NCI-H1105 (cell line): ENCODE measurements at places on chromosomes 2 and 18.
A peak's percentile ranks its signal among the peaks of the same experiment; 100 is the strongest.

DNA sequence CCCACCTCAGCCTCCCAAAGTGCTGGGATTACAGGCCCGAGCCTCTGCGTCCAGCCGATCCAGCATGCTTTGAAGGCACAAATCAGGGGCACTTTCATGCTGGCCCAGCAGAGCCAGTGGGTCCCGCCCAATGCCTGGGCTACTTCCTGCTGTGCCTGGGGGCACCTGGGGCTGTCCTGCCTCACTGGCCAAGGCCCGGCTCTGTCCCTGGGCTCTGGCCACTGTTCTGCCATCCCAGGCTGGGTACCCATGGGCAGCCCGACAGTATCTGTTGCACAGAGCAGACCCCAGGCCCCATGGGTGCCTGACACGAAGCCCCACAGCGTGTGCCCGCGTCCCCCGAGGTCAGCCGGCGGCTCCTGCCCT is 6.8 kb upstream of the GAL3ST2 start:
- DNase-seq: no peak

- no peak for DNase-seq
Observed at GRCh38 chr2:96256611-96257113, 9.1 kb downstream of the TMEM127 start.

DNA sequence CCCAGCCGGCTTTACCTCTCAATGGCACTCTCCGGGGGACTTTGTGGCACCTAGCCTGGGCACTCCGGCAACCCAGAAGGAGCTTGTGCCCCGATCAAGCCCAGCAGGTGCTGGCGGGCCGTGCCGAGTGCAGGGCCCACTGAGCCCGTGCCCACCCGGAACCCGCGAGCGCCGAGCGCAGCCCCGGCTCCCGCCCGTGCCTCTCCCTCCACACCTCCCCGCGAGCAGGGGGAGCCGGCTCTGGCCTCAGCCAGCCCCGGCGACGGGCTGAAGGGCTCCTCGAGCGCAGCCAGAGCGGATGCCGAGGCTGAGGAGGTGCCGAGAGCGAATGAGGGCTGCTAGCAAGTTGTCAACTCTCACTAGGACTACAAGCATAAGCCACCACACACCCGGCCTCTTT is 136.9 kb downstream of the COMMD1 start:
- DNase-seq: no peak

- DNase-seq: no peak
Observed at GRCh38 chr2:17263570-17263968, 254.7 kb downstream of the RAD51AP2 start.

DNA sequence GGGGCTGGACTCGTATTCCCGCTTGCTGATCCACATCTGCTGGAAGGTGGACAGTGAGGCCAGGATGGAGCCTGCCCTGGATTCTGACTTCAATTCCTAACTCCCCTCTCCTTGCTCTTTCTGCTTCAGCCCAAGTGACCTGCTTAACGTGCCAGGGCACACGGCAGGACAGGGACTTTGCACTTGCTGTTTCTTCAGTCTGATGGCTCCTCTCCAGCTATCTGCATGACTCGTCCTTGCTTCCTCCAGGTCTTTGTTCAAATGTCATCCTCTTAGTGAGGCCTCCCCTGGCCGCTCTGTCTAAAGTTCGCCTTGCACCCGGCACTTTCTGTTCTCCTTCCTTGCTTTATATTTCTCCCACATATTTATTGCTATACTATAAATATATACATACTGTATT is 357.6 kb downstream of the MTX2 start:
- no peak for DNase-seq

DNA sequence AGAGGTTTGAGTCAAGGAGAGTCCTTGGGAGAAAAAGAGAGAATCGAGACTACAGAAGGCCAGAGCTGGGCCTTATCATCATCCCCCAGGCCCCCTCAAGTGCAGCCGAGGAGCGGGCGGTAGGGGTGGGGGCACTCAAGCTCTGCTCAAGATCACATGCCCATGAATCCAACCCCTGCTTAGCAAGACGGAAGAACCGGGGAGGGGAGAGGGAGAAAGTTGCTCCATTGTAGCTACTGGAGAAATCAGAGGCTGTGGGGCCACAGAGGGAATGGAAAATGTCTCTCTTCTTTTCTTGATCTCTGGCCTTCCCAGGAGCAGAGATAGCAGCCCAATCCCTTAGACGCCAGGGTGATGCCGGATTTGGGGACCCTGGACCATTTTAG is 14.6 kb downstream of the SLC4A3 start:
- no peak for DNase-seq

GRCh38 chr2:39913648-39914461 is 134.8 kb upstream of the THUMPD2 start:
- DNase-seq: peak; percentile 57
